ENCODE measurements at places on chromosomes 2 and 18.

DNA sequence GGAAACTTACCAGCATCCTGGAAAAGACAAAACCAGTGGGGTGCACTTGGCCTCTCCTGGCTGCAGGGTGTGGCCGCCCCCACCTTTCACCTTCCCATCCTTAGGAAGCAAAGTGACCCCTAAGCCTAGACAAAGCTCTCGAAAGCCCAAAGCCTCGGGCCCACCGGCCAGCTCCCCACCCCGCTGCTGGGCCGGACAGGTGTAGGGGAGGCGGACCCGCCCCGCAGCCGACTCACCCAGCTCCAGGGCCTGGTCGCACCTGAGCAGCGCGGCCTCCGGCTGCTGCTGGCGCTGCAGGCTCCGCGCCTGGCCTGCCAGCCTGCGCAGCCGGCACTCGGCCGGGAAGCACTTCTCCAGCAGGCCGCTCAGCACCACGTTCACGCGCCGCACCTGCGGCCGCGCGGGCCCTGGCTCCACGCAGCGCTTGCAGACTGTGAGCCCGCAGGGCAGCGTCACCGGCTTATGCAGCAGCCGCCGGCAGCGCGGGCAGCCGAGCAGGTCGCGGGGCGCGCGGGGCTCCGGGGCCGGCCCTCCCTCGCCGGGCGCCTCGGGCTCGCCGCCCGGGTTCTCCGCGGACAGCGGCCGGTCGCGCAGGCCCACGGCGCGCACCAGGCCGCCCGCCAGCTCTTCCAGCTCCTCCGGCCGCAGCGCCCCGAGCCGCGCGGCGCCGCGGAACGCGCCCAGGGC is 979 bp downstream of the LONRF2 start:
- peak; percentile 65 for DNase-seq

DNA sequence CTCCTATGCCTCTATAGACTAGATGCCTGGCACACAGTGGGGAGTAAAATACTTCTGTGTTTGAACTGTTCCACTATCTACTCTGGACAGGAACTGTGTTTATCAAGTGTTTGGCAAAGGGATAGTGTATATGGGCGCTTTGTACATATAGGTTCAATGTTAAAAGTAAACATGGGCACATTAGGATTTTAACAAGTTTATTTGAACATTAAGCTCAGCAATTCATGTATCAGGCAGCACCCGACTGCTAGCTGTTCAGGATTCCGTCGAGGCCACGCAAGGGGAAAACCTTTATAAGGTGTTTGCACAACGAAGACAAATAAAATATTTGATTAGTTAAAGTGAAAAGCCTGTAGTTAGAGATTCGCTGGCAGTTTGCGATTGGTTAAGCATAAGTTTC is 43.4 kb upstream of the ROCK2 start:
- DNase-seq, result no peak

- peak; percentile 60 for DNase-seq
Measured at GRCh38 chr18:59697236-59697932, at the start of gene CCBE1. Gene CCBE1, minus strand, starts transcription at chr18:59697423.

DNA sequence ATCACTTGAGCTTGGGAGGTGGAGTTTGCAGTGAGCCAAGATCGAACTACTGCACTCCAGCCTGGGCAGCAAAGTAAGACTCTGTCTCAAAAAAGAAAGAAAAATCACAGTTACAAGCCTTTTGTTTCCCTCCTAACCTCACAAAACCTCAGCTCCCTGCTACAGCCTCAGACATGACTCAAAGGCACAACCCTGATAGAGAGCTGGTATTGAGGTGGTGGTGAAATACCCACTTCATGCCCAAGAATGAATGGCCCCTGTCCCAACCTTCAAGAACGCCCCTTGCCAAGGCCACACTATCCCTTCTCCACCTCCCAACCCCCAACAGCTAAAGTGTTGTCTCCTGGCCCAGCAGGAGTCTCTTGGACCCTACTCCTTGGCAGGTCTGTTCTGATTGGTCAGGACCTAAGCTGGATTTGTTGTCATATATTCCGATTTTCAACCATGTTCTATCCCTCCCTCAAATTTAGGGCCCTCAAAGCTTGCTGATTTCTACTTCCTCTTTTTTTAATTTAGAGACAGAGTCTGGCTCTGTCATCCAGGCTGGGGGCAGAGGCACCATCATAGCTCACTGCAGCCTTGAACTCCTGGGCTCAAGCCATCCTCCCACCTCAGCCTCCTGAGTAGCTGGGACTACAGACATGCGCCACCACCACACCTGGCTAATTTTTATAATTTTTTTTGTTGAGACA is 61.9 kb upstream of the BZW1 start:
- no peak for DNase-seq

DNA sequence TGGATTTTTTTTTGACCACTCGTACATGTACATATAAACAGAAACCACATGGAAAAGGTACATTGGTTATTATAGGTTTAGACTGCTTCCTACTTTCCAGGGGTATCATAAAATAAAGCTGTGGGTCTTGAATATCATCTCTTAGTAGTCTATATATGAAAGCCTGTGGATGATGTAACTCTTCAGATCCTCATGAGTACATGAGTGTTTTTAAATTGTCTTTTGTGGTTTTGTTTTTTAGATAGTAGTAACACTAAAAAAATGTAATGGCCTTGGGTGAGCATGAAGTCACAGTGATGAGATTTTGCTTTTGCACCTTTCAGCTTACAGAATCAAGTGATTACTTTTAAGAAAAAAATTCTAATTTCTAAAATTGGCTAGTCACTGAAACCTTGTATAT is 80.2 kb downstream of the RAB3GAP1 start:
- no peak for DNase-seq

DNA sequence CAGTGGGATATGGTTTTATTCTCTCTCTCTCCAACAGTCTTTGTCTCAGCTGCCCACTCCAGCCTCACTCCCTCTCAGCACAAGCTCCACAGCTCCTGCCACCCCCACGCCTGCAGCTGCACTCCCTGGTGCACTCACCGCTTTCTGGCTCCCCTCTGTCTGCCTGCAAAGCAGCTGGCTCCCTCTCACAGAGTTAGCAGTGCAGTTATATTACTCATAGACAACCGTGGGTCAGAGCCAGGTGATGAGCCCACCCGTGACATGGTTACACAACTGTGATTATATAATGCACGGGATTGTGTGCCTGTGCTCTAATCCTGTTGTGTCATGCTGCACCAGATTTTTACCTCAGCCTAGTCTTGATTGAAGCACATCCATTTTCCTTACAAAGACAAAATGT is 276.9 kb upstream of the CHAC2 start:
- no peak for DNase-seq

DNA sequence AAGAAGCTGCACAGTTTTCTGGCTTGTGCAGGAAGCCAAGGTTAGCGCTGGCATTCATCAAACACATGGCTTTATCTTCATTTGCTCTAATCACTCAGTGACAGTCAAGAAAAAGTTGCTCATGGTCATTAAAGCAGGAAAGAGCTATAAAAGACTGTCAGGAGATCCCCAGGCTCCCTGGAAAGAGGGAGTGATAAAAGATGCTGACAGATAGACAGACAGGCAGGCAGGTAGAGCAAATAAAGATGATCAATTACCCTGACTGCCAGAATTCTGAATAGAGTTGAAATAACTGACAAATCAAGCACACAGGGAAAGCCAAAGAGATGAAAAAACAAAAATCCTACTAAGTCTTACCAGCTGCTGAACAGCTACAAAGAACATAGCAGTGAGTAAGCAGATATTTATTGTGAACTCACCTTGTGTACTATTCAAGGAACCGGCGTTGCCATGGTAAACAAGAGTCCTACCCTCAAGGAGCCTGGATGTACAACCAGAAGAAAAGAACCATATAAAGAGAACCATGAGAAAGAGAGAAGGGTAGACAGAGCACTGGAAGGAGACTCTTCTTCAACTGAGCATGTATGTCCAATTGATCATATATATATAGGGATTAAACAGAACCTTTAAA is 68.0 kb downstream of the RNF152 start:
- DNase-seq, result no peak

DNA sequence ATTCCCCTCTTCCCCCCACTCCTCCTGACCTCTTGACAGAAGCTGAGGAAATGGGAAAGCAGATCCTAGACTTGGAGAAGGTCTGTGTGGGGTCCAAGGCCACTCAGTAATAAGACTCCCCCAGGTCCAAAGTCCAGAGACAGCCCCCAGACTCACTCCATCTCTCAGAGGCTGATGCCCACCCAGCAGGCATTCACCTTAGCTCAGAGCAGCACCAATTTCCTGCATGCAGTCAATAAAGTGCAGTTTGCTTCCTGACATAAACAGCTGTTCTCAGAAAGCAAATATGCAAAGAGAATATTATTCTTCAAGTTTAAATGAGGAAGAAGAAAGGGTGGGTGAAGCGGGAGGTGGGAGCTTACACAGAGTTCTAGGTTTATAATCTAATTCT is 84.1 kb upstream of the RTN4 start:
- DNase-seq, result no peak

DNA sequence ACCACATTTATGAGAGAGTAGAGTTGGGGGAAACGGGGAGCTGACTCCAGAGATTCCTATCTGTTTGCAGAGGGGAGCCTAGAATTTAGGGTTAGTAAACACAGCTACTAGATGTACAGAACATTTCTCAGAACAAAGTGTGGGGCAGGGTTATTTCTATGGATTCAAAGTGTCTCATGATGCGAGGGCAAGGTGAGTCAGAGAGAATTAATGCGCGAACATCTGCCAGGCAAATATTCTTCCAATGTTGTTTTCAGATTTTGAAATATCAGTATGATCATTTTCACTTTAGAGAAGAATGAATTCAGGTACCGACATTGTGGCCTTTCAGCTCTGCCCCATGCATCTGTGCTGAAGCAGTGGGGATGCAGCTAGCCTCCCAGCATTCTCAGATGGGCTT is 2.0 kb upstream of the DSEL start:
- no peak for DNase-seq

DNA sequence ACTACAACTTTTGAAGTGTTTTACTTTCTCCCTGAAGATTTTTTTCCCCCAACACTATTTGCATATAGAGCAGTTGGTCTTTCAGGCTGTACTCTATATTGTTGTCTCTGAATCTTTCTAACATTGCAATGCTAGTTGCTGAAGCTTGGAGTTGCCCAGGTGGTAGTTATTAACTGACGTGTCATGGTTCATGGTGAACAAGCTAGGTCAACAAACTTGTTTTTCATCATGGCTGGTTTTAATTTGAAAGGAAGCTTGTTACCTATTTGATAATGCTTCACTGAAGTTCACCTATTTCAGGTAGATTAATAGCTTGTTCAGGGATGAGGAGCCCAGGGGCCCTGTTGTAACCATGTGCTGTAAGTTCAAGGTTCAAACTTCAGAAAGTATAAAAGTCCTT is 158.8 kb upstream of the ZEB2 start:
- no peak for DNase-seq

- no peak for DNase-seq
Measured at GRCh38 chr2:233271693-233272092, 20.2 kb downstream of the ATG16L1 start.

DNA sequence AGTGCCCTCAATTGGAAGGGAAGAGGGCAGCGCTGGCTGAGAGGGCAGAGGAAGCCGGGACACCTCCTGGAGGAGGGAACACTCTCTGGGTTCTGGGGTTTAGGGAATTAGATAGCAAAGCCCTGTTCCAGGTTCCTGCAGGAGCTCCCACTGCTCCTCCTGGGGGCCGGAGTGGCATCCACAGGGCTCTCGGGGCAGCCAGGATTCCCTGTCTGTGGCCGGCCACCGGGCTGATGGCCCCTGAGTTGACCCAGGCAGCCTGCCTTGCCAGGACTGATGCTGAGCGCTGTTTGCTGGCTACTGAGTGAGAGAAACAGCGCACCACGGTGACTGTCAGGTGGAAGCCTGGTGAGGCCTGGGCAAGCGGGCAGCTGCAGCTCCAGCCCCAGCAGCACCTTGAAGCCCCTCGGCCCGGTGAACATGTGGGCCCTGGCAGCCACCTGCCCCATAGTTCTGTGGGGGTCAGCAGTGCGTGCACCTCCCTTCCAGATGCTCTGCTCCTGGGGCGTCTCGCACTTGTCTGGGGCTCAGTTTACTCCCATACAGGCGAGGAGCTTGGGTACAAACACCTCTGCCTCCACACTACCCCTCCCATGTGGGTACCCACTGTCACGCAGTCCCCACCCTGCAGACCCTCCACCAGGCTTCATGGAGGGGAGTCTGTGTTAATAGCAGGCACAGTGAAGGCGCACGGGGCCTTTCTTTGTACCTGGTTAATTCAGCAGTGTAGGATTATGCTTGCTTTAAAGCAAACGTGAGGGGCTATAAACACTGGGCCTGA is 7.7 kb upstream of the ALLC start:
- no peak for DNase-seq

- no peak for DNase-seq
Measured at GRCh38 chr2:199042660-199043379, 414.9 kb downstream of the SATB2 start.

GRCh38 chr2:44706681-44707553 is 234.6 kb upstream of the SIX3 start:
- no peak for DNase-seq

GRCh38 chr2:96470636-96471035 is 34.5 kb downstream of the NEURL3 start:
- DNase-seq, result peak; percentile 29

GRCh38 chr18:57437766-57438671 is 2.8 kb downstream of the ONECUT2 start:
- DNase-seq, result no peak
